A673 (cell line): ENCODE measurements at places on chromosomes 7 and 10. TPM values are rescaled to one million over a fixed set of nuclear protein-coding genes. Genes with fewer than 3 reads are reported as not detected.

The BAZ1B gene
- 122 and 127 TPM in 2 replicates for total RNA-seq

The KLLN gene
- 0.32 and 0.37 TPM in 2 replicates for total RNA-seq

The COL17A1 gene
- total RNA-seq = not detected in 2 replicates

The CLCN1 gene
- total RNA-seq = not detected in 2 replicates

- H3K36me3 ChIP-seq = peaks cover 6% of the 10 kb centered on the region
- DNase-seq = no peak
- no peak overlapping the region for H3K4me3 ChIP-seq
- H3K27me3 ChIP-seq = no peaks in the 10 kb centered on the region
- no peaks in the 10 kb centered on the region for H3K4me1 ChIP-seq
Observed at GRCh38 chr7:32524631-32525030, 29.3 kb downstream of the AVL9 start.

- H3K4me3 ChIP-seq = no peak overlapping the region
- DNase-seq = no peak
- no peaks in the 10 kb centered on the region for H3K4me1 ChIP-seq
- H3K27me3 ChIP-seq = no peaks in the 10 kb centered on the region
Observed at GRCh38 chr7:17396692-17397091, 98.2 kb downstream of the AHR start.

DNA sequence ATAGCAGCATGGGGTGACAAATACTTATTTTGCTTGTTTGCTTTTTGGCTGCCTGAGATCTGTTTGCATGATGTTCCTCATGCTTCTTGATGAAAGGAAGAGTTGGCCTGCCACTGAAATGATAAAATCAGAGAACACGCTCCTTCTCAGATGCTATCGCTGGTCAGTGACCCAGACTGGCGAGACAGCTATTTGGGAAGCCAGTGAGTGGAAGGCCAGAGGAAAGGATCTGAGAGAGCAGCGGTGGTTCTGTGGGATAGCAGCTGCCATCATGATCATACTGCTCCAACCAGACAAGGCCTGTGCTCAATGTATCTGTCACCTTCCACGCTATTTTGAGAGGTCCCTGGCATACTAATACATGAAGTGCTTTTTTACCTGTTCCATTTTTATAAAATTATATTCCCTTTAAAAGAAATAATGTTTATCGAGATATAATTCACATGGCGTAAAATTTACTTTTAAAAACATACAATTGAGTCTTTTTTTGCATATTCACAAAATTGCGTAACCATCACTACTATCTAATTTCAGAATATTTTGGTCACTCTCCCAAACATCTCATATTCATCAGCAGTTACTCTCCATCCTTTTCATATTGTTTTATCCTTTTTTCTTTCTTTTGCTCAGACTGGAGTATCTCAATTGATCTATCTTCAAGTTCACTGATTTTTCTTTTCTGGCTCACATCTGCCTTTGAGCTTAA lies 695.1 kb downstream of the TNS3 start:
- no peaks in the 10 kb centered on the region for H3K27me3 ChIP-seq
- DNase-seq = no peak
- H3K4me1 ChIP-seq = no peaks in the 10 kb centered on the region
- H3K36me3 ChIP-seq = no peaks in the 10 kb centered on the region
- no peak overlapping the region for H3K4me3 ChIP-seq

DNA sequence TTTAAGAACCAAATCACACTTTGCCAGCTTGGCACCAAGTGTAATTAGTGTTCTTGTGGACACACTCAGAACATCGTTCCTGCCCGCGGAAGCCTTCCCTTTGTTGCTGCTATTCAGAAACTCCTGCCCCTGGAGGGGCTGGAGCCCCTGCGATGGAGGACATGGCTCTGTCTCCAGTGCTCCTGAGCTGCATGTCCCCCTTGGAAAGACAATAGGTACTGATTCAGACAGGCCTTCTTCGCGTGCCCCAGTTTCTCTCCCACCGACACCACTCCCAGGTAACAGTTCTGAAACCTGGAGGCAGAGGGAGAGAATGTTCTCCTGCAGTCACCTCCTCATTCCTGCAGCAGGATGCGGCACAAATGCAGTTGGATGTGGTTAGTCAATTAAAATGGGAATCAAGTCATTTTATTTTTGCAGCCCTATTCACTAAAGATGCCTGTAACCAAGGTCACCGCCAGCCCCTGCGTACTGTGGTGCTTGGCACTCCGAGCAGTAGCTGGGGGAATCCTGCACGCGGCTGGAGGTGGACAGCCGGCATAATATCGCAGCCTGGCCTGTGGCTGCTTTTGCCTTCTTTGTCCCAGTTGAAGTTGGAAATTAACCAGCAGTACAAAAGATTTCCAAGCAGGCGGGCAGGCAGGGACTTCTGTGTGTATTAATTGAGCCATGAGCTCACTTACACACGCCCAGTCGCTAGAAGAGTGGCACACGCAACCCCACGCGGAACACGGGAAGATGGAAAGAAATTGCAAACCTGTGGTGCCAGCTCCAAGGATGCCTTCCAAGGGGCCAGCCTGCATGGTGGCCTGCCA lies 205.7 kb downstream of the EBF3 start:
- no peak for DNase-seq
- no peaks in the 10 kb centered on the region for H3K36me3 ChIP-seq
- H3K27me3 ChIP-seq = no peaks in the 10 kb centered on the region
- no peak overlapping the region for H3K27ac ChIP-seq
- H3K4me3 ChIP-seq = no peak overlapping the region
- H3K4me1 ChIP-seq = no peaks in the 10 kb centered on the region

- no peak overlapping the region for H3K4me3 ChIP-seq
- peaks cover 10% of the 10 kb centered on the region for H3K4me1 ChIP-seq
- H3K27ac ChIP-seq = no peak overlapping the region
Observed at GRCh38 chr7:151384352-151384697, 25.5 kb downstream of the WDR86 start.

DNA sequence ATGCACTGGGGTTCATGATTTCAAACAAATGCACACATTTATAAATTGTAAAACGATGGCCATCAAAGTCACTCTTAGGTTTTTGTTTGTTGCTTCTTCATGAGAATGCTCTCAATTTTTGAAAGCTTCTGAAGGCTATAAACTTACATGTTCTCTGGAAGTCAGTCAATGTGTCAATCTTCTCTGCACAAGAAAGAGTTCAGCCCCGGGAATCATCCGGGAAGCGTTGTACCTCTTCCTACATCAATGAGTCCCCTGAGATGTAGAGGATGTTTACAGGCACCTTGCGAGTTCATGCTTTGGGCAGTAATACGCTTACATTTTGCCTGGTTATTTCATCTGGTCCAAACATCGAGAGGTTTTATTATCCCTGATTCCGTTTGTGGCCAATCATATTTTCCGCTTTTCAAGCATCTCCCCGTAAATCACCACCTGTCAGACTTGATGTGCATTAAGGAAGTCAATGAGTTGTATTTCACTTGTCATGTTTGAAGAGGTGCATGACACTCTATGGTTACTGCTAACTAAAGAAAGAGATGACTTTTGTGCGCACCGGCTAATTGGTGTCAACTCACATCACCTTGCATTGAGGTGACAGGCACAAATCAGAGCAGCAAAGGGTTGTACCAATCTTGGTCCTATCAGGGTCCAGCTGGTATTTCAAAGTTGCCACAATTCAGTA lies 750.7 kb downstream of the SORCS3 start:
- peaks cover 81% of the 10 kb centered on the region for H3K27me3 ChIP-seq
- no peak for DNase-seq

GRCh38 chr7:15625466-15625865 lies 61.0 kb downstream of the MEOX2 start:
- no peaks in the 10 kb centered on the region for H3K36me3 ChIP-seq
- DNase-seq = no peak
- peaks cover 9% of the 10 kb centered on the region for H3K4me1 ChIP-seq
- H3K27ac ChIP-seq = no peak overlapping the region

GRCh38 chr7:29770371-29770770 lies 35.9 kb upstream of the WIPF3 start:
- H3K4me1 ChIP-seq = no peaks in the 10 kb centered on the region
- H3K36me3 ChIP-seq = no peaks in the 10 kb centered on the region
- H3K4me3 ChIP-seq = no peak overlapping the region
- no peak for DNase-seq
